ENCODE measurements at places on chromosomes 4 and X.

DNA sequence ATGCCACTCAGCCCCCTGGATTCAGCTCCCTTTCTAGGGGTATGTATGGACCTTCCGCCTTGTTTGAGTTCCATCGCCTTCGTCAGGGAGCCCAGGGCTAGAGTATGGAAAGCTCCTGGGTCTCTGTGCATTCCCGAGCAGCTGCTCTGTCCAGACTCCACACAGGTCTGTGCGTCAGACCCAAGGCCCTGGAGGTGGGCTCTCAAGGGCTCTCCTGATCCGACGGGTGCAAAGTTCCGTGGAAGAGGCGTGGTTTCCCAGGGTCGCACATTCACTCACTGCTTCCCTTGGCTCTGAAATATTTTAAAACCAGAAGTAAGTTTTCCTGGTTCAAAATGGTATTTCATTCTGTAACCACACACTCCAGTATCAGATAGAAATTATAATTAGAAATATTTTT lies 863.2 kb downstream of the TRIML1 start:
- no peak for DNase-seq

DNA sequence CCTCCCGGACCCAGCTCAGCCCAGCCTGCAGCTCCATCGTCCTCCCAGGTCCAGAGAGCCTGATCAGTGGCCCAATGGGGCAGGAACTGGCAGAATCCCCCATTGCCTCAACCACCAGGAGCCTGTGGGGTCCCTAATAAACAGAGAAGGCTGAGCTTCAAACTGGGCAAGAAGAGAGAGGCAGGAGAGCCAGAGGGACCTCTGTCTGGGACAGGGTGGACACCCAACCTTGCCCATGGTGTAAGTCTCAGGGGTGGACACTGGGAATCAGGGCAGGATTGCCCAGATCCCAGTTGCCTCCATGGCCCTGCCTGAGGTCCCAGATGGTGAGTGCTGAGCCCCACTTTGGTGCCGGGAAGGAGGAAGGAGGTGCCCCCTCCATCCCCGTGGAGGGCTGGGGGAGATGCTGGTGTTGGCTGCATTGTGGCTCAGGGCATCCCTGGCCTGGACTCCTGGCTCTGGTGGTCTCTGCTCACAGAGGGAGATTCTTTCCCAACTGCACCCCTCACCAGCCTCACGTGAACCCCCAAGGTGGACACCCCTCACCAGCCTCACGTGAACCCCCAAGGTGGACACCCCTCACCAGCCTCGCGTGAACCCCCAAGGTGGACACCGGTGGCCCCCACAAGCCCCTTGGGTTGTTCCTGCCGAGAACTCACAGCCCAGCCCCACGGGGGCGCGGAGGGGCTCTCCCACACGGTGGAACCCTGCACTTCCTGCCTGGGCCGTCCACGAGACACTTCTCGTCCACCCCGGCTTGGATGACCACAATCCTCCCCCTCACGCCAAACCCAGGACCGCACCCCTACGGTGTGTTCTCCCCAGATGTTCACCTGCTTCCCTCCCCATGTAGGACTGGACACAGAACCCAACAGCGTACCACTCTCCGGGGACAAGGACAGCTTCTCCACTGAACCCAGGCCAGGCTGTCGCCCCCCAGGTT lies 5.4 kb downstream of the CPLX1 start:
- DNase-seq = no peak

GRCh38 chr4:98283219-98284189 lies 22.3 kb downstream of the RAP1GDS1 start:
- DNase-seq = no peak

GRCh38 chr4:184987493-184988031 lies 30.7 kb upstream of the HELT start:
- DNase-seq = no peak

DNA sequence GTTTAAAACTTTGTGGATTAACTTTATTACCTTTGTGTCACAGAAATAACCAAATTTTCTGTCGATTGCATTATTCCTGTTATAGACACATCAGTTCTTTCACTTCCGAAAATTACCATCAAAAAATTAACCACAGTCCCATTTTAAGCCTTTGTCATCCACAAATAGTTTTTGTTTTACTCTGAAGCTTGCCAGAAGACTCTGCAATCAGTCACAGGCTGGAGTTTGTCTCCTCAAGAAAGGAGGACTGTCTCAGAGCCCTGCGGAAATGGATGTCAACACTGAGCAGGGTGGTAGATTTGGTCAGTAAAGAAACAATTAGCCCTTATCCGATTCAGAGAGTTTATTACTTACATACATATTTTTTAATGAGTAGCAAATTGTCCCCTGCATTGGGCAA lies 20.1 kb upstream of the TCEAL4 start:
- no peak for DNase-seq

DNA sequence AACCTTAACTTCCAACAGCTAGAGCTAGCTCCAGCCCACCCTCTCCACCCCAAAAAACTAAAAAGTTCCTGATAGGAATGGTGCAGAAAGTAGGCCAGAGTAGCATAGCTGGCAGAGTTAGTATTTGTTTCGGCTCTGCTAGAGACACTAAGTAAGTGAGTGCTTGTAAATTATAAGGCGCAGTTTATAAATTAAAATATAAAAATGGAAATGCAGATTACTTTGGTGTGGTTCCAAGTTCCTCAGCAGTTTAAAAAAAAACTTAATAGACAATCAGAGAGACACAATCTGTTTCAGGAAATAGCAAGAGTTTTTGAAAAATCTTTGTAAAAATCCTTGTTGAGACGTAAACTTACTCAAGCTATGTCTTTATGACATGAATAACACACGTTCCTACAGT lies 2.8 kb upstream of the LGI2 start:
- DNase-seq = no peak

DNA sequence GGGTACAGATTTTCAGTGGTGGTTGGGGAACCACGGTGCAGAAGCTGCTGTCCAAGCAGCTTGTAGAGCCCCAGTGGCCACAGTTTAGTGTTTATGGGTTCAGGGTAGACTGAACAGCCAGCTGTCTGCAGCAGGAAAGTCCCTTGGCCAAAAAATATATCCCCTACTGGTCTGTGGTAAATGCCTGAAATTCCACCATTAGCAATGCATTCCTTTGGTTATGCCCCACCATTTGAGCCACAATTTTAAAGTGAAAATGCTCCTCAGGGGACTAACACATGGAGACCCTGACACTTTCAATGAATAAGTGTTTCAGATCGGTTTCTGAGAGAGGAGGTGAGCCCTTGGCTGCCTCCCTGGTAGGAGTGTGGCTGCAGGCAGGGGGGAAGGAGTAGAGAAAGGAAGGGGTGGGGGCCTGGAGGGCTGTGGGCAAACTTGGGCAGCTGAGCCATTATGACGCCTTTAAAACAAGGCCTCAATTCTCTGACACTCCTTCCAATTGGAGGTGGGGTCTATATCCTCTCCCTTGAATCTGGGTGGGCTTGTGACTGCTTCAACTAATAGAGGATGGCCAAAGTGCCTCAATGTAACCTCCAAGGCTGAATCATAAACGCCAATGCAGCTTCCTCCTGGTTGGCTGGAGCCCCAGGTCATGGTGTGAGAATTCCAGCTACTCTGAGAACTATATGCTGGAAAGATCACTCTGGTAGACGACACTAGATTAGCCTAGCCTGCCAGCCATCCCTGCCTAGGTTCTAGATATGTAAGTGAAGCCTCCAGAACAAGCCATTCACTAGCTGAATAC lies 75.8 kb upstream of the ATP6AP2 start:
- no peak for DNase-seq

DNA sequence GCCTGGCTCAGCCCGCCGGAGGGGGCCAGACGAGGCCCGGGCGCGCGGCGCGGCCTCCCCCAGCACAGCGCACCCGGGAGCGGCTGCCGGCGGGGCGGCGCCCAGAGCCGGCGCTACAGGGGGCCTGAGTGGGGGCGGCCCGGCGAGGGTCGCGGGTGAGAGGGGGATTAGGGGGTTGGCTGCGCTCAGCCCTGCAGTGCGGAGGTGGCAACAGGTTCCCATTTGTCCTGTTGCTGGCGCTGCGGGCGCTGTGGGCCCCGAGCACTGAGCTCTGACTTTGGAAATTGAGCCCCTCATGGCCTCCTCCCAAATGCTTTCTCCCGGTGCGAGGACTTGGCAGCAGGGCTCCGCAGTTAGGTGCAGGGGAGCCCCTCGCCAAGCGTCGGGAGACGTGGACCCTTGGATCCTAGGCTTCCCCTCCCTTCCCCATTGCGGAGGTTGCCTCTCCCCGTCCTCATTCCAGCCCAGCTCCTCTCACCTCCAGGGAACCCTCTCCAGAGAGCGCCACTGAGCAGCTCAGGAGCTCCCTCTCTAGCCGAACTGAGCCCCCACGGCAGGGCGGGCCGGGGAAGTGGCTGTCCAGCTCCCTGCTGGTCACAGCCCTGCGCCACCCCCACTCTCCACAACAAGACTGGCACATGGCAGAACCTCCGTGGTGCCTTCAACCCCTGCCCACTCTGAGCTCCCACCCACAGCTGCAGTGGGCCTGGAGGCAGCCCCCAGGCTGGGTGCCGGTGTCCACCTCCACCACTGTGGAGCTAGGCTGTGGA lies 2.5 kb upstream of the DUSP9 start:
- DNase-seq = no peak

- DNase-seq = no peak
Measured at GRCh38 chrX:45862801-45863200, 662.1 kb upstream of the DIPK2B start.

DNA sequence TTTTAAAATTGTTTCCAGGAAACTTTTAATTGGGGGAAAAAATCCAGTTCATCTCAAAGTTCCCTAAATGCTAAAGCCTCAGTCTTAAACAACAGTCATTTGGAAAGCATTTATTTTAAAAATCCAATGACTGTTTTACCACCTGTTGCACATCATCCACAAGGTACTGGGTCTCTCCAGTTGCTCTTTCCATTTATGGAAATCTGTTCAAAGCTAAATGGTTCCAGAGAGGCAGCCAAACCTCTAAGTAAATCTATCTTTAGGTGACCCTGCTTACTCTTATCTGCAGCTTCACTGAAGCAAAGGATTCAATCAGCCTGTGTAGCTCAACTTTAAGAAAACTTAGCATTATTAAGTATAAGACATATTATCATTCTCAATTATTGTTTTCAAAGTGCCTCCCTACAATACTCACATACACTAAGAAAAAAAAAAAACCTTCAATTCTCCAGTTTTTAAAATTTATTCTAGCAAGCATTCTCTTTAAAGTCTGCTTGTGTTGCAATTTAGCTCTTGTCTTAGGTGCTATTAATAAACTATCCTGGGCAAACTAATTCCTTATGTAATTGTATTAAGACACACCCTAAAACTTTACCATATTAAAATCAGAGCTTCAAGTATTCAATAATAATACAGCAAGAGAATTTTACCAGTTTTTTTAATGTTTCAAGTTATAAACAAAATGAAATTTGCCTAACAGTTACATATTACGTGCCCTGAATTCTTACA lies 60.6 kb downstream of the NOCT start:
- no peak for DNase-seq

DNA sequence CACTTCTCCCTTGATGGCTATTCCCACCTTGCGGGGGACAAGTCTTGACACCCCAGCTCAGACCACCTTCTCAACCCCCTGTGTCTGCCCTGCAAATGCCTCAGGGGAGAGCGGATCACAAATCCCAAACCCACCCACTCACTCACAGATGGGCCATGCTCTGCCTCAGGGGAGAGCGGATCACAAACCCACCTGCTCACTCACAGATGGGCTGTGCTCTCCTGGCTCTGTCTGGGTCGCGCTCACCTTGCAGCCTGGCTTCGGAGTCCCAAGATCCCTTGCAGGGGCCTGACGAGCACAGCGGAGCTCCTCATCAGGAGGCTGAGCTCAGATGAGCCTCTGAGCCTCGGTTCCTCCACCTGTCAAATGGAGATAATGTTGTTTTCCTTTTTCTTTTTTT lies 38.6 kb downstream of the HTRA3 start:
- no peak for DNase-seq

DNA sequence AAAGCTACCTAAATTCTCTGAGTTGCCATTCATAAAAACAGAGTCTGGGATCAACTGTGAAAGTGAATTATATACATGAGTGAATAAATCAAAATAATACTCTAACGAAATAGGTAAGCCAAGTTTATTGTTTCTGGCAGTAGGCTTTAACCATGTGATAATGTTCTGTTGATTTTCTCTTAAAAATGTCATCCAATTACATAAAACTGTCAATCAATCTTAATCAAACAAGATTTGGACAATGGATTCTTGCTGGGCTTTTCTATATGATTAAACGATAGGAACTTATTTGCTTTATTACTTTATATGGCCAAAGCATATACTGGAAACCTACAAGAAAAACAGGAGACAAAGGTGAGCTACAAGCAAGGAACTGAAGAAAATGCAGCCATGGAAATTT lies 148.8 kb downstream of the INPP4B start:
- DNase-seq = no peak

DNA sequence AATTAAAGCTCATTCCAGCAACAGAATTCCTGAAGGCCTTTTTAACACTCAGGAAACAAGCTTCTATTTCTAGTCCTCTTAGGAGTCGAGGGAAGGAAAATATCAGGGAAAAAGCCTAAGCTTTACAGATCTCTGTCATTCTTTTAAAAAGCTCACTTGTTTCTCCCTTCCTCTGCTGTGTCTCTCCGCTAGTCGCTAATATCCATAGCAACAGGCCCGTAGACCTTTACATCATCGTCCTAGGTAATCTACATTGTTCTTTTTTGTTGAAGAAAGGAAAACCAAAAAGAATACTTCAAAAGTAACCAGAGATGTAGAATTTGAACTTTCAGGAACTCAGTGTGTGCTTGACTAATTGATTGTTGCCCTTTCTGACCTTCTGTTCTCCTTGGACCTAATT lies 45.9 kb upstream of the MTMR1 start:
- no peak for DNase-seq

- DNase-seq = no peak
Measured at GRCh38 chr4:173443121-173443520, 44.2 kb upstream of the SCRG1 start.

GRCh38 chr4:146844761-146845160 lies 100.9 kb downstream of the TTC29 start:
- DNase-seq = no peak

DNA sequence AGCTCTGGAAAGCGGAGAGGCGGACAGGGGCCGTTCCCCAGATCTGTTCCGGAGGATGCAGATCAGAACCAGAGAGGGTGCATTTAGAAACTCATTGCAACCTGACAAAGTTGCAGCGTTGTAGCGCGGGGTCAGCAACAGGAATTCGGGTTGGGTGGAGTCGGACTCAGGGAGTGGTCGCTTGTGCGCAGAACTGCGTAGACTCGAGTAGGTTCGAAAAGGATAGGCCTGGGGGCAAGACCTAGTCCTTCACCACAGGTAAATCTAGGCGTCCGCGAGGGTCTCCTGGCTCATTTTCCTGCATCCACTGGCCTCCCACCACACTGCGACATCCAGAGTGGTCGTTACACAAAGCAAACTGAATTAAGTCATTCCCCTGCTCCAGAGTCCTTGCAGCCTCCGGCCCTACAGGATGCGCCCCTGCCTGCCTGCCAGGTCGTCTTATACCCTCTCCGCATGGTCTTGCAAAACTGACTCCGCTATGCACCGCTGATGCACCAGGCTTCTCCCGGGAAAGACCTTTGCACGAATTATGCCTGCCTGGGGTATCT lies 4.7 kb upstream of the ZNF518B start:
- DNase-seq = no peak

Data from CD4-positive, alpha-beta T cell treated with Interleukin-2 at 100 ng/mL for 4 hours (primary cell).